Stimulated activated naive CD4-positive, alpha-beta T cell (primary cell): ENCODE measurements at places on chromosomes 11 and 22.

GRCh38 chr11:98732947-98733346 lies 287.8 kb upstream of the CNTN5 start:
- DNase-seq = no peak

DNA sequence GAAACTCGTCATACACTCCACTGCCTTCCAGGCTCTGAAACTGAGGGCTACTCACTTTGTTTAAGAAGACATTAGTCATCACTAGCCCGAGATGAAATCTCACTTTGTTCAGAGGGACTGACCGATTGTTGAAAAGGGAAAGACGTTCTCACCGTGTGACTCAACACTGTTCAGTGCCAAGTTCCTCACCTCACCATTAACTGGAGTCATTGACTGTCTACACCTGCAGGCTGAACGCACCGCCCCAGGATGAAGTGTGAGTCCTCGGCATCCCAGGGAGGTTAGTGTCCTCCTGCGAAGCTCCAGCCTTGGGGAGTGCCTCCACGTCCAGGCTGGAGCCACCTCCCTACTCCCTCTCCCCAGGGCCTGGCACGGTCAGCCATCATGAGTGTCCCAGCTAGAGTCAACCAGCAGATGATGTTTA lies 30.4 kb downstream of the FADD start:
- no peak for DNase-seq

DNA sequence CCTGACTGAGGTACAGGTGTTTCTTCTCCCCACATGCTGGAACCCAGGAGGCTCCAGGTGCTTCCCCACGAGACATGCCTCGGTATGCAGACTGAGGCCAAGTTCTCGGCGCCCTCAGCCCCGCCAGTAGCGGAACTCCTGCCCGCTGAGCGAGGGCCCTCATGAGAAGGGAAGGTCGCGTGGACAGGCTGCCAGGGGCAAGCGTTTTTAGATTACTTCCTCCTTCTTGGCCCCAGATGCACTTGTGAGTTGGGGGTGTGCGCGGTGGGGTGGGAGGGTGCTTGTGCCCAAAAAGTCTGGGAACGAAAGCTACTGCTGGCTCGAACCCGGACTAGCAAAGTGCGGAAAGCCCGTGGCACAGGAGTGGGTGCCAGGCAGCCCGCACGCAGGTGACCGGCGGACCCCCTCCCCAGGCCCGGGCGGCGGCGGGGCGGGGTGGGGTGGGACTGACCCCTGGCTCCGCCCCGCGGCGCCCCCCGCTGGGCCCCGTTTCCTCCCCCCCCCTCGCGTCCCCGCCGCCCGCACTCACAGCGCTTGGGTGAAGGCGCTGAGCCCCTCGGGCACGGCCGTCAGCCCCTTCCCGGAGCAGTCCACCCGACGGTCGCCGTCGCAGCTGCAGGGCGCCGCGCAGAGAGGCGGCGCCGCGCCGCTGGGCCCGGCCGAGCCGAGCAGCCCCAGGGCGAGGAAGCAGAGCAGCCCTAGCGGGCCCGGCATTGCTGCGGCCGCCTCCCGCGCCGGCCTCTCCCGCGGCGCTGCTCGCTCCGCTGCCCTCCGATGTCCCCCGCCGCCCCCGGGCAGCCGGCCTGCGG lies 797 bp downstream of the LGR4 start:
- DNase-seq = peak; percentile 13

GRCh38 chr11:73376803-73377629 lies 817 bp downstream of the RELT start:
- peak; percentile 49 for DNase-seq

- DNase-seq = peak; percentile 21
Observed at GRCh38 chr22:31497148-31497938, 1.0 kb downstream of the SFI1 start.

DNA sequence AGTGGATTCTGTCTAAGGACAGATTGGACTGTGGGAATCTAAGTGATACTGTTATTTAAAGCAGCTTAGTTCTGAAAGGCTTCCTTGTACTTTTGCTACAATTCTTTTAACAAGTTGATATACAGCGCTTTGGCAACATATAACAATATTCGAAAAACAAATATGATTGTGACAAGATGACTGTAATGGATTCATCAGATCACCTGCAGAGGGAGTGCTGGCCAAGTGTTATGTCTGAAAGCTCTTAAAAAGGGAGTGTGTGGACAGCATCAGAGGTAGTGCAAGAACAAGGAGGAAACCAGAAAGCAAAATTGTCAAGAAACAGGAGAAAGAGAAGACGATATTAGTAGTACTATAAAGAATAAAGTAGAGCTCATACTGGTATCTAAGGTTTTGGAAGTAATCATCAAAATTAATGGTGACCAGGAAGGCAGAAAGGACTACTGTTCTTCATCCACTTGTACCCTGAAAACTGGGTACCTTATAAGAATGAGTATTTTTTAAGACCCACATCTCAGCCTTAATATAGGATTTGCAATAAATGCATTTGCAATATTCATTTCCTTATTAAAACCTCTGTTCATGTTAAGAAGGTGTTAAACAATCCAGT lies 1112.0 kb upstream of the CCDC90B start:
- no peak for DNase-seq

GRCh38 chr22:31106731-31107177 lies 614 bp downstream of the SELENOM start:
- no peak for DNase-seq
